ENCODE measurements at places on chromosomes 3 and 15. TPM values are rescaled to one million over a fixed set of nuclear protein-coding genes. Genes with fewer than 3 reads are reported as not detected.

Gene DAZL
- total RNA-seq = not detected

Gene LMAN1L
- not detected for total RNA-seq

Gene PEAK1
- total RNA-seq = 78.1 TPM

Gene CORO2B
- 3.4 TPM for total RNA-seq

Gene SIDT1
- not detected for total RNA-seq

Gene CCDC39
- not detected for total RNA-seq

Gene CYFIP1
- 119 TPM for total RNA-seq

Gene MED12L
- 0.11 TPM for total RNA-seq

Gene GOLGA6L24
- total RNA-seq = not detected

Gene NR2F2
- total RNA-seq = 13.6 TPM

Gene TMEM266
- total RNA-seq = not detected

- DNase-seq = no peak
Observed at GRCh38 chr15:73886717-73887345, 13.5 kb downstream of the TBC1D21 start.

DNA sequence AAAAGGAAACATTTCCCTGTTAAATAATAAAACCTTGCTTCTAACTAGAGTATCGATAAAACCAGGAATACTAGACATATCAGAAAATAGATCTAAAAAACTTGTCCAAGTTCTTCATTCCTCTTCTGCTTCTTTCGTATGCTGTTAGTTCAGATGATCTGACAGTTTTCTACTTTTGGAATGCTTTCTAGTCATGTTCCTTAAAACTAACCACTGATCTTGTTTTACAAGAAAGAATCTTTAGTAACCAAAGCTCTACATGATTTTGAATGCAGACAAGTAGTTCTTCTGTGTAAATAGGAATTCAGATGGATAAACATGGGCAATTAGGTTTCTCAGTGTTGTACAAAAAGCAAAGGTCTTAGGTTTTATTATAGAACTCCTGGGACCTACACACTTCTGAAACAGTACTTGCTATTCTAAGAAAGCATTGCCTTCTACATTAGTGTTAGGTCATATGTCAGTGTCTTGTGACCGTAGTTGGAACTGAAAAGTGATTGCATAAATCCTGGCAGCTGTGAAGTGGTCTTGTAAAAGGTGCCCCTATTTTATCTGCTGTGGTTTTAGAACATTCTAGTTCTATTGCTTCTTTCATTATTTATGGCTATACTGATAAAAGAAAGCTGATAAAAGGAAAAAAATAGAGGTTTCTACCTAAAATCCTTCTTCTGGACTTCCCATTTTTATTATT, 40.7 kb downstream of the SNRK start:
- no peak for DNase-seq

DNA sequence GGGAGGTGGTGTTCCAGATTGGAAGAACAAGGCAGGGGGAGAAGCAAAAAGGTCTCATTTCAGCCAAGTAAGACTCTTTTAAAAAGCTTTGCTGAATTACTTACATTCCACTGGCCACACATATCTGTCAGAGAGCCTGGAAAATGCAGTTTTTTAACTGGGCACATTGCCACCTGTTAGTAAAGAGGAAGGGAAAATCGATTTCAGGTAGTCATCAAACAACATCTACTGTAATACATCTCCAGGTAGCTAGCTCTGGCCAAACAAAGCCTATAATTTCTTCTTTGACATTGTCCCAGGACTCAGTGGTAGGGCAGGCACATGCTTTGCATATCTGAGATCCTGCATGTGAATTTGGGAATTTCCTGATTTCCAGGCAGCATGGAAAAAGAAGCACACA, 480.7 kb upstream of the SUCLG2 start:
- DNase-seq = no peak

DNA sequence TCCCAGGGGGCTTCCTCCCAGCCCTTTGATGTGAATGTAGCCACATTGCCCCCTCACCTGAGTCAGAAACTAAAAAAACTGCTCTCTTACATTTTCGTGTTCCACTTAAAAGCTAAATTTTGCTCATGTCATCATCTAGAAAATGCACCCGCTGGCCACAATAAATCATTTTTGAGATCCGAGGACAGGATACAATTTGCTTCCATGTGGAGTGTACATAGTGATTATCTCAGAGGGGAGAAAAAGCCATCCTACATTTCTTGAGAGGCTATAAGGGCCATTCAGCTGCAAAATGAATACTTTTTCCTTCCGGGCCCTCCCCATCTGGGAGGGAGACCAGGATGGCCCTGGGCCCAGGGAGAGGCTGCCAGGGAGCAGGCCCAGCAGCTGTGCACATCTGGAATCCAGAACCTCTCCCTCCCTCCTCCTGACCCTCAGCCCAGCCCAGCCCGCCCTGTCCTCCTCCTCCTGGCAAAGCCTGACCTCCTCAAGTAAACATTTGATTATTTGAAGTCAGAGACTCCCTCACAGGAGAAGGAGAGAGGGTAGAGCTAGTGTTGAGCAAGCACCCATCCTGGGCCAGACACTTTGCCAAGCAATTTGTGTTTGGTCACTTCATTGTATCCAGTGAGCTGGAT, 59.1 kb downstream of the CORO2B start:
- DNase-seq = no peak

GRCh38 chr3:142213298-142213697, 12.1 kb downstream of the GK5 start:
- DNase-seq = no peak

DNA sequence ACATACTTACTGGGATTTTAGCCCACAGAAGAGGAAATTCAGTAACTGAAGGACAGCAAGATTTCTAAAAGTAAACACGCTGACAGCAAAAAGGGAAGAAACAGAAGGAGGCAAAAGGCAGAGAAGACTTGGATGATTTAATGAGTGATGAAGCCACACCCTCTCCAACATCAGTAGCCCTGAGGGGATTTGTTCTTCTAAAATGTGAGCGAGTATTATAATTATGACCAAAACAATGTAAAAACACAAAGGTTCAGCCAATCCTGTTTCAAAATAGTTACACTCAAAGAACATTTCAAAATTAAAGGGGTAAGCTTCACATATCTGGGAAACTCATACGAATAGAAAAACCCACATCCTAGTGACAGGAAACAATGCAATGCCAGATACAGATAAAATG, 25.0 kb downstream of the MCCC1 start:
- no peak for DNase-seq

- DNase-seq = no peak
Observed at GRCh38 chr3:81363816-81364215, 397.6 kb downstream of the GBE1 start.

DNA sequence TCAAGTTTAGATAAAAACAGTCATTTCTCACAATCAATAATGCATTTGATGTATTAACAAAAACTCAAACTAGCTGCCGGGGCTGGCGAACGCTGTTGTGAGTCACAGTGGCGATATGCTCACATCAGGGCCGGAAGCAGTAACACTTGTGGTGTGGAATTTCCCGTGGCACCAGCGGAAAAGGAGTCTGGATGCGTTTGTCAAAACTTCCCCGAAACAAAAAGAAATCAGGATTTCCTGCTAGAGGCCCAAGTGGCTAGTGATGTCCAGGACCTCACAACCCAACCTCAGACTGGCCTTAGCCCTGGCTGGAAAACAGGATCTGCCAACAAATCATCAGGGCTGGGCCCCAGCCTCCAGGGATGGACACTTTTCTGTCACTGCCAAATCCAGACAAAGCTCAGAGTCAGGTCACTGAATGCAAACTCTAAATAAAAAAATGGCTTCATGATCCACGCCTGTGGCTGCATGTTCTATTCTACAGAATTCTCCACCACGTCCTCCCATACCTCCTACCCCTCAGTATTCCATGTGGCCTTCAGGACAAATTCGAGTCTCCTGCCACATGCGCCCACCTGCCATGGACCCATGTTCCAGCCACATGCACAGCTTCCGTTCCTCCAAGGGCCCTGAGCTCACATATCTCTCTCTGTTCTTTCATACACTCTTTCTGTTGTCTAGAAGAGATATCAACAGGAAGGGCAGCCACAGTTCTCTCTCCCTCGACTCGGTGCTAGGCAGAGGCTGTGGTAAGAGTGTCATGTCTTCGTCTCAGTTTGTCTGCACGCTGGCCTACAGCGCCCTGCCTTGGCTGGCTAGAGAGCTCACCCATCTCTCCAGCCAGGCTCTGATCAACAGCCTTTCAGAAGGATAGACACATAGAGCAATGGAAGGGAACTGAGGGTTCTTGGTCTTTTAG, 35.4 kb downstream of the EHD4 start:
- DNase-seq = peak; percentile 94

GRCh38 chr3:63477494-63478129, 174.9 kb upstream of the SNTN start:
- no peak for DNase-seq

- DNase-seq = no peak
Observed at GRCh38 chr15:35281515-35281914, 196.4 kb upstream of the NANOGP8 start.

DNA sequence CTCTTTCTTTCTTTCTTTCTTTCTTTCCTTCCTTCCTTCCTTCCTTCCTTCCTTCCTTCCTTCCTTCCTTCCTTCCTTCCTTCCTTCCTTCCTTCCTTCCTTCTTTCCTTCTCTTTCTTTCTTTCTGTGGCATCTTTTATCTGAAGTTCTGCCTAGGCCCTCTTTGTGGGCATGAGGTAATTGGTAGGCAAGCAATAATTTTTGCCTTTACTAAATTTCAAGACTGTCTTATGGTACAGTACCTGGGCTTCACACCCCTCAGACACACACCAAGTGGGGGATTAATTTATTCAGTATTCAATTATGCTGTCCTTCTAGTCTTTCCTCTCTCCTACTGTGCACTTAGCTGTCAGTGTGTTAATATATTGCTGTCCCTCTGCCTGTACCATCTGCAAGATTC, 155.5 kb downstream of the OXSM start:
- no peak for DNase-seq

DNA sequence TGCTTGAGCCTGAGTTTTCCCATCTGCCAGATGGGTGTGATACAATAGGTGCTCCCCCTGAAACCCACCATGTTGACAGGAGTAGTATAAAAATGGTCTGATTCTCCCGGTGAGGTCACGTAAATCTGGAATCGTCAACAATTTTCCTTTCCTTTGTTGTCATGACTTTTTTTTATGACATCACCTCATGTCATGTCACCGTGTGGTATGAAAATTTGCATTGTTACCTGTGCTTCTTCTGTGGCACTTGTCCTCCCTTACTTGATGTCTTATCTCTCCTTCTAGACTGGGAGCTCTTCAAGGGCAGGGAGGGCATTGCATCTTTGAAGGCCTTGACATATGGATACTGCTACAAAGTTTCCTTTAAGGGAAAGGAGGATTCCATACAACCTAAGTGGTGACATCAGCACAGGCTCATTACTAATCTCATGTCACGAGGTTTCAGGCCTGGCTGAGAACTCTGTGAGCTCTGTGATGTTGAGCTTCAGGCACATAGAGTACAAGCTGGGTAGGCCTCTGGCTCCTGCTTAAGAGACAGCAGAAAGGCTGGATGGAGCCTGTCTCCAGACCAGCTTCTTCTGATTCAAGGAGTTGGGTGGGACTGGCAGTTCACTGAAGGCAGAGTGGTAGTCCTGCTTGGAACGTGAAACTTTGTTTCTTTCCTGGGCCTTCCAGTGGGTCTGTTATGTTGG, 66.3 kb downstream of the LPP start:
- DNase-seq = no peak

DNA sequence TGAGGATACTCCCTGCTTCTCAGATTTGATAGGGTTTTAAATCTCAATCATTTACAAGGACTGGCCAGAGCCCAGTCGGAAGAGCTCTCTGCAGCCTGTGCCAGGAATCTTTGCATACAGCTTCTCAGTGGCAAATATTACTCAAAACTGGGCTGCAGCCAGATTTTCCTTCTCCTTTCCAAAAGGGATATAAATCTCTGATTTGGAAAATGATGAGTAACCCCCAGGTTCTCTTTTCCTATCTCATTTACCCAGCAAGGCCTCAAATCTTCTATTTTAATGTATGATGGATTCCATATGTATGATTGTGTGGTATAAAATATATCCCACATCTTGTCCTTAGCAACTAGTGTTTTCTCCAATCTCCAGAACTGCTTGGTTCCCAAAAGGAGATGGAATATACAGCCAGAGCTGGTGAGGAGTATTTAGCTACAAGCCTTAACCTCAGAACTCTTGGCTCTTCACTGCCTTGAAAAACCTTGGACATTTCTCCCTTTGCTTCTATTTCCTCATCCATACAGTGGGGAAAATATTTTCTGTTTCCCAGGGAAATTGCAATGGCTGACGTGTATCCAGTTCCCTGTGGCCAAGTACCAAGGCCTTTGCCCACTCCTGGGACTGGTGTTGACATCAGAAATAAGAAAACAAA, 114.4 kb downstream of the ATG7 start:
- no peak for DNase-seq

DNA sequence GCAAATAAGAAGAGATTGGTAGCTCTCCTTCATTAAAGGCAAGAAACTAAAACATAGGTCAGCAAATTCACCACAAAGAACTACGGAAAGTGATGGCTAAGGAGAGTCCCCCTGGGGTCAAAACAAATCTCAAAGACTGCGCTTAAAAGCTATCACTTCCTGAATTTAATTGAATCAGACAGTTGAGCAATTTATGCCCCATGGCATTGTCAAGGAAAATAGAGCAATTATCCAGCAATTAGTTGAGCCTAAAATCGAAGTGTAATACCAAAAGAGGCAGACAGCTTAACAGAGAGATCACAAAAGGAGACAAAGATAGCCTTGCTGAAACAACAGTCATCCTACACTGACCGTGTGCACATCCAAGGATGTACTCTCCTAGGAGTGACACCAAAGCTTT, 74.4 kb upstream of the SCN10A start:
- DNase-seq = no peak

GRCh38 chr15:41825145-41825544, 2.7 kb upstream of the JMJD7 start:
- no peak for DNase-seq

DNA sequence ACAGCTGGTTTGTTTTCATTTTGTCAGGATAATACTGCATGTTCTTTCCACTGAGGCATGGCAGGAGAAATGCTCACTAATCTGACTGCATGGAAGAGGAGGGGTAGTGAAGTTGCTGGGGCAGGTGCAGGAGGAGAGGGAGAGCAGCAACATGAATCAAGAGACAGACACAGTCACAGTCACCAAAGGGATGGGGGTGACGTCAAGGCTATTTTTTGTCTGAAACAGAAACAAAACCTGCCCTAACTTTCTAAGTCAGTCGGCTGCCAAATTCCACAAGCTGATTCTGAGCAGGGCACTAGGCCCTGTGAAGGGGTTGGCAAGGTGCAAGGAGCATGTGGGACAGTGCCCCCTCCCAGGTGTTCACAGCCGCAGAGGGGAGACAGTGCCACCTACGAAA, 186.6 kb upstream of the NSMCE3 start:
- no peak for DNase-seq

DNA sequence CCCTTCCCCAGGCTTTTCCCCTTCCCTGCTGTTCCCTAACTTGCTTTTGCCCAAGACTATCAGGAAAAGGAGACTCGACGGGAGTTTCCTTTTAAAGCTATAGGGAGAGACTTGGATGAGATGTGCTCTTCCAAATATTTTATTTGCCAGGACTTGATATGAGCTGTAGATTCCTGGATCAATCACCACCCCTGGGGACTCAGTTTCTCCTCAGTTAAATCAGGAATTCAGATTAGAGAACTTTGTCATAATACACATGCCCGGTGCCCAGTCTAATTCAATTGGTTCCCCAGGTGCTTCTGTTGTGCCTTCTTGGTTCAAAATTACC, 46.6 kb downstream of the SMAD6 start:
- DNase-seq = no peak

GRCh38 chr3:4971838-4972237, 7.4 kb upstream of the BHLHE40 start:
- no peak for DNase-seq
